NCI-H748 treated with DMSO at 0.1 percent for 48 hours (cell line): ENCODE measurements at places on chromosomes 7 and 10.

GRCh38 chr7:53326634-53327033 lies 291.2 kb downstream of the POM121L12 start:
- DNase-seq, result no peak

GRCh38 chr7:103120362-103120761 lies 28.5 kb downstream of the NAPEPLD start:
- DNase-seq, result no peak

GRCh38 chr7:33050535-33051318 lies 11.8 kb downstream of the NT5C3A start:
- DNase-seq, result peak; percentile 34

GRCh38 chr10:130932326-130933007 lies 379.1 kb downstream of the TCERG1L start:
- DNase-seq, result no peak

DNA sequence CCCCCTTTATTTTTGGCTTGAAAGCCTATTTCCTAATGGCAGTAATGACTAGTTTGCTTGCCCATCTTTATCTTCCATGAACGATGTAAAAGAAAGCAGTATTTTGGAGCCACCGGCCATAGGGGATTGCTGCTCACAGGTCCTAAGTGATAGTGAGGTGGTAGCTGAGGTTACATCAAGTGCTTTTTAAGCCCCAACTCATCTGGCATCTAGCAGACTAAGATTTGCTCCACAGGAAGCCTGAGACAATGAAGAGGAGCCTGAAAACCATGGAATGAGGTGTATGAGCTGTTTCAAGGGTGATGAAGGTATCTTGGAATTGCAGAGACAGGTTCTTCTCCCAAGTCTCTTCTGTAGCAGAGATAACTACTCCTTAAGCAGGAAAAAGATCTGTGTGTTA lies 496.3 kb downstream of the XPNPEP1 start:
- no peak for DNase-seq

DNA sequence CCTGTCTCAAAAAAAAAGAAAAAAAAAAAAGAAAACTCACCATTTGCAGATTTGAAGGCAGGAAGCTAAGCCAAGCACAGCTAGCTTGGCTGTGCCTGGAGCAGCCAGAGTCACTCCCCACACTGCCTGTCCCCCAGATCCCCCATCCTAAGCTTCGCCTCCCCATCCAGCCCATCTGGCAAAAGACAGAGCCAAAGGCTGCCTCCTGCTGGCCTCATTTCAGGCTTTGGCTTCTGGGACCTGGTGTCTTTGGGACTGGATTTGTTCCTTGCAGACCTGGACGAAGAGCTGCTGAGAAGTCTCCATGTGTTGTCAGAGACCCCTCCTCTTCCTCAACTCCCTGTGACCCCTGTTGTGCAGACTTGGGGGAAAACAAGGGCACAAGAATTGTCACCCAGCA lies 8.1 kb downstream of the ASL start:
- no peak for DNase-seq

DNA sequence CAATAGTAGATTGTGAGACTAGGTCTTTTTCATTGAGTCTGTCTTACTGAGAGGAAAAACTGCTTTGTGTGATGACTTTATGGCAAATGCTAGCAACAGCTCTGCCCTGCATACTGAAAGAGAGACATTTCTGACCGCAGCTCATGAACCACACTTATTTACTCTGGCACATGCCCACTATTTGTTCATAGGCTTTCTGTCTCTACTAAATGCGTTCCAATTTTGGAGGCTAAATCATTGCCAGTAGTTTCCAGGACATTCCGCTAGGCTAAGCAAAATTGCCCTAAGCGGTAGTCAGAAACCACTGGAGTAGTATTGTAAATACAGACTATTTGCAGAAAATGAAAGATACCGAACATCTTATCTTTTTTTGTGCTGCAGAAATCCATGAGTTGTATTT lies 55.6 kb upstream of the DLX6 start:
- no peak for DNase-seq

GRCh38 chr7:79240413-79240812 lies 213.1 kb downstream of the MAGI2 start:
- DNase-seq, result no peak

GRCh38 chr10:59706851-59707797 lies 2.5 kb downstream of the SLC16A9 start:
- DNase-seq, result no peak

GRCh38 chr7:128104108-128104742 lies 73.0 kb upstream of the LRRC4 start:
- no peak for DNase-seq

- DNase-seq, result no peak
Measured at GRCh38 chr7:51256209-51256781, 60.3 kb downstream of the COBL start.

GRCh38 chr10:12406764-12407400 lies 57.5 kb downstream of the CAMK1D start:
- DNase-seq, result no peak

- DNase-seq, result no peak
Measured at GRCh38 chr7:99461221-99461620, 4.7 kb downstream of the ATP5MF start.

DNA sequence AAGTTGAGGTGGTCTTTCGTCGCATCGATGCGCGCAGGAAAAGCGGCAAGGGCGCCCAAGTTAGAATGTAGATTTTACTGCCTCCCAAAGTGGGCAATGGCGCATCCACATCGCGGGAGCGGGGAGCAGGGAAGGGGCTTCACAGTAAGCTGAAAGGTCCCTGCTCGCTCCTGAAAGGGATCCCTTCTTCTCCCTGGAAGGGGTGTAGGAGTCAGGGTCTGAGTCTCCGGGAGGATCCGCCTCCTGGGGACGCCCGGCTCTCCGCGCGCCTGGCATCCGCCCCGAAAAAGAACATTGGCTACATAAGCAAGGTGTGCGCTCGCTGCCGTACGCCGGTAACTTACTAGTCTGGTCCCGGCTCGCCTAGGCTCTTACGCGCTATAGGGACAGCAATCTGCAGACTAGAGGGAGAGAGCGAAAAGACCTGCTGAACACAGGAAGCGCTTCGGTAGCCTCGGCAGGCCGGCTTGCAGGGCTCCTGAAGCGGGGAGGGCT lies 804 bp downstream of the UNC5B start:
- DNase-seq, result peak; percentile 52

GRCh38 chr10:126843299-126843934 lies 61.8 kb upstream of the DOCK1 start:
- no peak for DNase-seq

DNA sequence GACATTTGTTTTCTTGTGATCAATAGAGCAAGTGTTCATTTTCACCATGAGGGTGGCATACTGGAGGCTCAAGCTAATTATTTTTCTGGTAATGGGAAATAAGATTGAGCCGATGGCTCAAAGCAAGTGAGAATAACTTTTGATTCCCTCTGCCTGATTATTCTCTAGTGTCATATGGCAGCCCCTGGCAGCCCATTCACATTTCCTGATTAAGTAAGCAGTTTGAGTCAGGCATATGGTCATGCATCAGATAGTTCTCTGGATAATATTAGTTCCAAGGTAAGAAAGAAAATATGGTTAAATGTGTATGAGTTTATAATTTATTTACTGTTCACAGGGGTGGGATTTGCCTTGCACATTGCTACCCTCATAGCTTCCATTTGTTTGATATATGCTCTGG lies 109.2 kb downstream of the DYNC1I1 start:
- no peak for DNase-seq

DNA sequence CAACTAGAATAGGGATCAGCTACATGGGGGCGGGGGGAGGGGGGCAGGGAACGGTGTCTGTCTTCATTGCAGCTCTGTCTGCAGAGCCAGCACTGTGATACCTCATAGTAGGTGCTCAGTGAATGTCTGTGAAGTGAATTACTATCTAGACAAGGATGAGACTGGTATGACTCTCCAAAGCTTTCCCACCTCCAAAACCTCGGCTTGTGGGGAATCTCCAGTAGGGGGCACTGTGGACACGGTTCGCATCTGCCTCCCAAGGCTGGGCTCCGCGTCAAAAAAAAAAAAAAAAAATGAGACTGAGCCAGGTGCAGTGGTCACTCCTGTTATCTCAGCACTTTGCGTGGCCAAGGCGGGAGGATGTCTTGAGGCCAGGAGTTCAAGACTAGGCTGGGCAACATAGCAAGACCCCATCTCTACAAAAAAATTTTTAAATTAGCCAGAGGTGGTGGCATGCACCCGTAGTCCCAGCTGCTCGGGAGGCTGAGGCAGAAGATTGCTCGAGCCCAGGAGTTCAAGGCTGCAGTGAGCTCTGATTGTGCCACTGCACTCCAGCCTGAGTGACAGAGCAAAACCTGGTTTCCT lies 9.6 kb downstream of the TRIM56 start:
- DNase-seq, result no peak

DNA sequence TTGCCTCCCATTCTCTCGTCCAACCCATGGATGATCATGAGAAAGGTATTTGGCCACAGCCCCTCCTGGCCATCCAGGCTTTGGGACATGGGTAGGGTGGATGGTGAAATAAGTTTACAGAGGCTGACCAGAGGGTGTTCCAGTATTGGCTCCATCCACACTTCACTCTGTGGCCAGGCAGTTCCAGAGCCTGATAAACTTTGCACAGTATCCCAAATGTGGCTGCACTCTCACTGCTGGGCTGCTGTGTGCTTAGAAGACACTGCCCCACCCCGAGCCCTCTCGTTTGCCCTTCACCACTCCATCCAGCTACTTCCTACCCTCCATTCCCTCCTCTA lies 72.0 kb upstream of the ZMIZ1 start:
- DNase-seq, result no peak

GRCh38 chr7:50580057-50580456 lies 14.9 kb upstream of the DDC start:
- DNase-seq, result no peak

DNA sequence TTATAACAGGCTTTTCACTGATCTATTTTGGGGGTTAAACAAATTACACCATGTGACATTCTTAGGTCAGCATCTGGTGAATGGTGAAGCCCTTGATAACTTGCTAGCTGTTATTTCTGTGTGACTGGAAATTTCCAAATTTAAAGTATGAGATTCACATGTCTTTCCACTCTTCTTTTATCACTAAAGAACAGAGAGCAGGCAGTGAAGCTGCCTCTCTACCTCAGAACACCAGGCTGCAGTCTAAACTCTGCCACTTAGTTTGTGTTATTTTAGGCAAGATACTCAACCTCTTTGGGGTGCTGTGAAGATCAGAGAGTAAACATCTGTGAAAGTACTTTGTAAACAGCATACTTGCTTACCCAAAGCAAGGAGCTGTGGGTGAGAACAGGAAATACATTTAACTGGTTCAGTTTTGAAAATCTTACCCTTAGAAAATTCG lies 15.5 kb upstream of the SP4 start:
- DNase-seq, result no peak

- no peak for DNase-seq
Measured at GRCh38 chr10:96400465-96400864, 41.7 kb upstream of the OPALIN start.

DNA sequence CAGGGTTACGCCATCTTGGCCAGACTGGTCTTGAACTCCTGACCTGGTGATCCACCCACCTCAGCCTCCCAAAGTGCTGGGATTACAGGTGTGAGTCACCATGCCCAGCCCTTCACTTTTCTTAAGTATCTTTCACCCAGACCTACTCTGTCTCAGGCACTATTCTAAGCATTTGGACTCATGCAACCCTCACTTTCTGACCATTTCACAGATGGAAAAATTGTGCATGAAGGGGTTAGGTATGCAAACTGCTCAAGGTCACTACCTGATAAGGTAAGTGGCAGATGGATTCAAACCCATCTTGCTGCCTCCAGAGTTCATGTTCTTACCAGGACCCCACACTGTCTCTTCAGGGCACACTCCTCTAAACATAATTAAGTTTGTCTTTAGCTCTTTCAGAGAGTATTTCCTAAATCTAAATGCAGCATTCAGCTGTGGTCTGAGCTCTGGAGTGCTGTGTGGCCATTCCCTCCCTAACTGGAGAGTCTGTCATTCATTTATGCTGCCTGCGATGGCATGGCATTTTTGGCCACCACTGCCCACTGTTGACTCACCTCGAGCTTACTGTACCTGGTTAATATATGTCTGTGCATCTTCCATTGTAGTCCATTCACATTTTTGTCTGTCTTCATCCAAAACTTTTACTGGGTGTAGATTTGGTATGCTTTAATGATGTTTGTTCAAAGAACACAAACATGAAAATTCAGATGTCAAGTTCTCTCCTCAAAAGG lies 88.4 kb downstream of the CCDC71L start:
- DNase-seq, result no peak

GRCh38 chr10:77835669-77836086 lies 90.9 kb downstream of the DLG5 start:
- no peak for DNase-seq

GRCh38 chr7:2983586-2983985 lies 60.1 kb downstream of the CARD11 start:
- no peak for DNase-seq

GRCh38 chr7:70694434-70694970 lies 437.4 kb upstream of the GALNT17 start:
- no peak for DNase-seq

- DNase-seq, result no peak
Measured at GRCh38 chr7:118648002-118648401, 423.5 kb downstream of the ANKRD7 start.

GRCh38 chr10:92810934-92811532 lies 37.3 kb upstream of the EXOC6 start:
- DNase-seq, result peak; percentile 1

DNA sequence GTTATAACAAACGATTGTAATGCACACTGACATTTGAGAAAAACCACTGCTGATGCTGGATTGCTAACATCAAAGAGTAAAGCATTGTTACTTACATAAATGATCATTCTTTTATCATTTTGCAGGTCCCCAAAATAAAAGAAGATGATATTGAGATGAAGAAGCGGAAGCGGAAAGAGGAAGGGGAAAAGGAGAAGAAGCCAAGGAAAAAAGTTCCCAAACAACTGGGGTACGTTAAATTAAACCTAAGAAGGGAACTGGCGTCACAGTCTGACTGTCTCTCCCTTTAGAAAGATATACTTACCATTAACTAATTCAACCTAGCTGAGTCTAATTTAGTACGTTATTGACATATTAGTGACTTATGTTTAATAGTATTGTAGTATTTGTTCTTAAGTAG lies 28.1 kb downstream of the UBN2 start:
- DNase-seq, result no peak

- DNase-seq, result no peak
Measured at GRCh38 chr7:80740778-80741545, 102.5 kb downstream of the CD36 start.

GRCh38 chr10:13776861-13777311 lies 190.1 kb downstream of the PRPF18 start:
- no peak for DNase-seq

DNA sequence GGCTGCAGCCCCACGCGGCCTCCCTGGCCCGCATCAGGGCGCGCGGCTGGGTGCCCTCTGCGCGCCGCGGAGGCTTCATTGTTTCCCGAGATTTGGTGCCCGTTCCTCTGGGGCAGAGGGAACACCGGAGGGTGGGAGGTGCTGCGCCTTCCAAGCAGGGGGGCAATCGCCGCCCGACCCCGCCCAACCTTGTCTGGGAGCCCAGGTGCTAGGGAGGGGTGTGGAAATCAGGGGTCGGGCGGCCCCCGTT lies 1.0 kb upstream of the NRP1 start:
- DNase-seq, result no peak
